Stimulated activated CD4-positive, alpha-beta T cell treated with anti-CD3 and anti-CD28 coated beads, Interleukin-12 subunit alpha, Interleukin-12 subunit beta, amount 100 ng/mL, for 48 hours (primary cell): ENCODE measurements at places on chromosomes 3 and 15.

- DNase-seq: no peak
Measured at GRCh38 chr15:70378126-70379031, 280.7 kb upstream of the TLE3 start.

GRCh38 chr3:48013288-48013980 is 2.8 kb downstream of the MAP4 start:
- no peak for DNase-seq

- DNase-seq: no peak
Measured at GRCh38 chr15:60326824-60327654, 70.7 kb downstream of the ANXA2 start.

- no peak for DNase-seq
Measured at GRCh38 chr3:127680798-127681221, 8.1 kb downstream of the ABTB1 start.

GRCh38 chr3:132090921-132091320 is 56.1 kb upstream of the CPNE4 start:
- DNase-seq: no peak

GRCh38 chr3:185103359-185104127 is 49.3 kb downstream of the C3orf70 start:
- no peak for DNase-seq

GRCh38 chr3:192931825-192932224 is 14.2 kb upstream of the MB21D2 start:
- DNase-seq: no peak

GRCh38 chr3:53149006-53149690 is 11.9 kb upstream of the PRKCD start:
- no peak for DNase-seq
